ENCODE measurements at places on chromosomes 2 and 18.
A peak's percentile ranks its signal among the peaks of the same experiment; 100 is the strongest.

GRCh38 chr2:235716875-235717496, 223.1 kb downstream of the AGAP1 start:
- DNase-seq: no peak

- no peak for DNase-seq
These were observed 173.0 kb upstream of the ALKAL2 start for GRCh38 chr2:460861-461260.

GRCh38 chr2:226791056-226791486, 8.5 kb downstream of the IRS1 start:
- DNase-seq: no peak

- no peak for DNase-seq
These were observed 177.8 kb downstream of the EIPR1 start for GRCh38 chr2:3199627-3200345.

DNA sequence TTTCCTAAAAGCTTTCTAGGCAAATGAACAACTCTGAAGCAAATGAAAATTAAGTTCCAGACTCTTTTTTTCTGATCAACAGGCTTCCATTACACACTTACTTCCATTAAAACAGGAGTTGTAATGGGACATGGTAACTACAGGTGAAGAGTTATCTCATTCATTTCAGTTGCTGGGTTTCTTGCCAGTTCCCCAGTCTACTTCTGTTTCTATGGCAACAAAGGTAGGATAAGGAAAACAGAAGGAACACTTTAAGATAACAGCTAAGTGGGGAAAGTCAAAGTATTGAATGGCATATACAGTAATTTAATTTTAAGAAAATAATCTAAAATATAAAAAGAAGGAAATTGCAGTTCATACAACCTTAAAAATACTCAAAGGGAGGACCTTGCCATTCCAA, 25.1 kb downstream of the BAZ2B start:
- no peak for DNase-seq

- DNase-seq: no peak
These were observed 216.3 kb upstream of the DTNA start for GRCh38 chr18:34493566-34494358.

- DNase-seq: no peak
These were observed 608.1 kb downstream of the LRP1B start for GRCh38 chr2:141522702-141523101.

GRCh38 chr2:46813020-46813415, 102.6 kb downstream of the MCFD2 start:
- no peak for DNase-seq

DNA sequence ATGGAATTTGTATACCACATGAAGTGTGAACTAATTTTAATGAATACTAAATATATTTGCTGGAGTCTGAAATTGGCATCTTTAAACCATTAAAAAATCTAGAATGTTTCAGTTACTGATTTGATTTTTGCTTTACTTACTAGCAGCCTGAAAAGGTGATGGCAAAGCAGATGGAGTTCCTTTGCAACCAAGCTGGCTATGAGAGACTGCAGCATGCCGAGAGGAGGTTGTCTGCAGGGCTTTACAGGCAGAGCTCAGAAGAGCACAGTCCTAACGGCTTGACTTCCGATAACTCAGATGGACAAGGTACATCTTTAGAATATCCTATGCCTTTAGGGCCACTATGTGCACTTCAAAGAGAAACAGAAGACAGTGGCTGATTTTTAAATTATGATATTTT, 36.5 kb downstream of the NAB1 start:
- DNase-seq: no peak

DNA sequence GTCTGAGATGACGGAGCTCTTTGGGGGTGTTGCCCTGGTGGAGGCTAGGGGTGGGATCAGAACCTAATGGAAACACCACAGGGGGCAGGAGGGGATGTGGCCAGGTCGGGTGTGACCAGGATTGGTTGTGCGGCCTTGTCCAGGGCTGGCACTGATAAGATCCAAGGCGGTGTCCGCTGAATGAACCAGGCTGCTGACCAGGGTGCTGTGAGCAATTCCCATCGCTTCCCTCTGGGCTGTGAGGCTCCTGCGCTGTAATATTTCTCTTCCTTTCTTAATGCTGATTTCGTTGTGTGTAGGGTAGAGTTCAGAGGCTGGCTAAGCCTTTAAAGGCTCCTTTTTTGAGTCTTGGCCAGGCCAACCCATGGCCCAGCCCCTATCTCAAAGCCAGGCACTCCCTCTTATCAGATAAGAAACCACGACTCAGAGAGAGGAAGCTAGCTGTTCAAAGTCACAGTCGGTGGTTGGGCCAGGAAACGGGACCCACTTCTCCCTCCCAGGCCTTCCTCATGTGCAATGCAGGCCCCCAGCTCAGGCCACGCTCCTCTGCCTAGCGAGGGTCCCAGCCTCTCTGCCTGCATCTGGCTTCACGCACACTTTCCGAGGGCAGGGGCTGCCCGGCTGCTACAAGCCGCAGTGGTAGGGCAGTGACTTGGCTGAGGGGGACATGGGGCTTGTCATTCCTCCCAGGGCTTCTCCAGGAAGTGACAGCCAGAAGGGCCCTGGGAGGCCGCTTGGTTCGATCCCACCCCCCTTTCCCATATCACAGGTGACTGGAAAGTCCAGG, 26.0 kb upstream of the FOSL2 start:
- DNase-seq: no peak

GRCh38 chr2:7601990-7602389, 684.8 kb downstream of the RNF144A start:
- no peak for DNase-seq

GRCh38 chr2:143603035-143603655, 473.9 kb downstream of the ARHGAP15 start:
- DNase-seq: no peak

GRCh38 chr18:11795916-11796315, 55.3 kb upstream of the CHMP1B start:
- no peak for DNase-seq

GRCh38 chr2:179652296-179652695, 209.1 kb downstream of the ZNF385B start:
- DNase-seq: no peak

- no peak for DNase-seq
These were observed 342.7 kb upstream of the REG3G start for GRCh38 chr2:78682781-78683180.

- DNase-seq: no peak
These were observed 8.1 kb upstream of the NCOA1 start for GRCh38 chr2:24482972-24483300.

DNA sequence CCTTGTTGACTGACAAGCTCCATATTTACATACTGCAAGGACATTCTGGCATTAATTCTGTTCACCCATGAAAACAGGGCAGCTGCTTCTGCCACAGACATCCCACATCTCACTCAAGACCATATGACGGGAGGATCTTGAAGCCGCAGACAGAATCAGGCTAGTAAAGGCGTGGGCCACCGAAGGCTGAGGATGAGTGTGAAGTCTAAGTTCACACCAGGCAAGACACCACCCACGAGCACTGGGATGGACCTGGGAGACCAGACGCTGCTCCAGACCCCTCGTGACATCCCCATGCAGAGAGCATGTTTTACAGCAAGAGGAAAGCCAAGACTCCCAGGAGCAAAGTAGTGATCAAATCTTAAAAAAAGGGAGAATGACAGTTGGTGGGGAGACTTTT, 3.2 kb downstream of the FHL2 start:
- DNase-seq: peak; percentile 7

- no peak for DNase-seq
These were observed 34.9 kb downstream of the DNMT3A start for GRCh38 chr2:25306777-25307368.

- no peak for DNase-seq
These were observed 577.4 kb downstream of the CPS1 start for GRCh38 chr2:211133766-211134165.

DNA sequence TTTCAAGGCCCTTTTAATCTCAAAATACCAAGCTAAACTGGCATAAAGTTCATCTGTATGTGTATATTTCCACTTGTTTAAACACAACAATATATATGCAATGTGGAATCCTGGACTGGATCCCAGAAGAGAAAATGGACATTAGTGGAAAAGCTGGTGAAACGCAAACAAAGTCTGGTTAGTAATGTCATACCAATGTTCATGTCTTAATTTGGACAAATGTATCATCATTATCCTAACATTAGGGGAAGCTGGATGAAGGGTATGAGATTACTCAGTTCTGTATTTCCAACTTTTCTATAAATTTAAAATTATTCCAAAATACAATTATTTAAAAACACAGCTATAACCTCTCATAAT, 3.8 kb downstream of the SP3 start:
- no peak for DNase-seq

DNA sequence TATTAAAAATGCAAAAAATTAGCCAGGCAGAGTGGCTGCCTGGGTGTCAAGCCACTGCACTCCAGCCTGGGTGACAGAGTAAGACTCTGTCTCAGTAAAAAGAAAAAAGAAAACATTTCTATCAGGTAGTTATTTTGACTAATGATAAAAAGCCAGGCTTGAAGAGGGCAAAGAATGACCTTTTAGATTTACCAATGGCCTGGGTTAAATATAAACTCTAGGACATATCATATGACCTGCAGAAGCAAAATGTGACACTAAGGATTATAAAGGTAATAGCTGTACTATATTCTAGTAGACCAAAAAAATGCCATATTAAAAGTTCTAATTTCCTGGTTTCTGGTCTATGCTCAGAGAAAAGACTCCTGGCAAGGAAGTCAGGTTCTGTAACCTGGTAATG, 16.1 kb upstream of the STAMBP start:
- no peak for DNase-seq

DNA sequence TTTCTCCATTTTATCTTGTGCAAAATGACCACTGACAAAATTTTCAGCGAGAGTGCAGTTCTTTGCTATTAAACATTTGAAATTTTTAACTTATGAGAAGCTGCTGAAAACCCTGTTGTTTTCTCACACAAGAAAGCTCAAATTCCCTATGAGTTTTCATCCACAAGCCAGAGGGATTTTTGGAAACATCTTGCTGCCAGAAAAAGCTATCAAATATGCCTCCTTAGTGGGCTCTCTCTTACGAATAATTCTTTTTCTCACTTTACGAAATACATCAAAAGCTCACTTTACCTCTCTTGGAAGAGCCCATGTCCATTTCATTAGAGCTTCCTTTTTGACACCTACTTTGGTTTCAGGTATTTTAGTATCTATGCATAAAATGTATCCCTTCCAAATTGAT, 202.9 kb downstream of the KCNH7 start:
- DNase-seq: no peak

DNA sequence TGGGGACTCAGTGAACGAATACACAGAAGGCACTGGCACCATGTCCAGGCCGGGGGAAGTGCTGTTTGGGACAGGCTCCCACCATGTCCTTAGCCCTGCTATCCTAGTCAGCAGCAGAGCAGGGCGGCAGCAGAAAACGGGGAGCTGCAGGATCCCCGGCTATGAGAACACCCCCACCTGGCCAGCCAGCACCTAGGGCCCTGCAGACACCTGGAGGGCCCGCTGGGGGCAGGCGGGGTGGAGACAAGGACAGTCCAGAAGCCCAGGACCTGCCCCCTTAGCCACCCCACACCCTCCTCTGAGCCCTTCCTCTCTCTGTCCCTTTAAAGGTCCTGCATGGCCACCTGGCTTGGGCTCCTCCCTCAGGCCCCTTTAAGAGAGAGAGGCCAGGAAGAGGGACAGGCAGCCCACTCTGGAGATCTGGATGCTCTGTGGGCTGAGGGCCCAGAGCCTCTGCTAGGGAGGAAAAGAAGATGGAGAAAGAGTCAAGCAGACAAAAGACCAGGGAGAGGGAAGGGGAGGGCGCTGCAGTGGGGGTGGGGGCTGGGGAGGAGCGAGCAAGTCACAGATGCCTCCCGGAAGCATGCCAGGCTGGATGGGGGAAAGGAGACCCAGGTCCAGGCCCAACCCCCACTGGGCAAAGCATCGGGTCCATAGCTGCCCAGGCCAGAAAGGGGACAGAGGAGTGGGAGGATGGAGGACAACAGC, 48.6 kb downstream of the BIN1 start:
- DNase-seq: no peak

- DNase-seq: no peak
These were observed 8.4 kb downstream of the PHLPP1 start for GRCh38 chr18:62723666-62724281.

DNA sequence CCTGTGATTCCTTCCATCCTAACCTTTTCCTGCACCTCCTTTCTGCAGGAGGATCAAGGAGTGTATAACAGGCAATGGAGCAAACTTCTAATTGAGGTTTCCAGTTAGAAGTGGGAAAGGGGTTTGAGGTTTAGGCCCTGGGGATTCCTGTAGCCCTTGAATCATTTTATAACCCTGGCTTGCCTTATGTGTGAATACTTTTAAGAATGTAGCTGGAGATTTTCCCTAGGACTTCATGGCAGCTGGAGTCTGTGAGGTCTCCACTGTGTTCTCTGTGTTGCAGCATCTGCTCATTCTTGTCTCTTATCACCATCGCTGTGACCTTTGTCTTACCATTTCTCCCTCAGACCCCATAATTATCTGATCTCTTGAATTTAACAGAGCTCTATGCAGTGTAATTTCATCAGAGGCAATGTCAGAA, 370.2 kb upstream of the SLC14A2 start:
- no peak for DNase-seq

GRCh38 chr2:68766376-68766845, 31.8 kb downstream of the ARHGAP25 start:
- no peak for DNase-seq

DNA sequence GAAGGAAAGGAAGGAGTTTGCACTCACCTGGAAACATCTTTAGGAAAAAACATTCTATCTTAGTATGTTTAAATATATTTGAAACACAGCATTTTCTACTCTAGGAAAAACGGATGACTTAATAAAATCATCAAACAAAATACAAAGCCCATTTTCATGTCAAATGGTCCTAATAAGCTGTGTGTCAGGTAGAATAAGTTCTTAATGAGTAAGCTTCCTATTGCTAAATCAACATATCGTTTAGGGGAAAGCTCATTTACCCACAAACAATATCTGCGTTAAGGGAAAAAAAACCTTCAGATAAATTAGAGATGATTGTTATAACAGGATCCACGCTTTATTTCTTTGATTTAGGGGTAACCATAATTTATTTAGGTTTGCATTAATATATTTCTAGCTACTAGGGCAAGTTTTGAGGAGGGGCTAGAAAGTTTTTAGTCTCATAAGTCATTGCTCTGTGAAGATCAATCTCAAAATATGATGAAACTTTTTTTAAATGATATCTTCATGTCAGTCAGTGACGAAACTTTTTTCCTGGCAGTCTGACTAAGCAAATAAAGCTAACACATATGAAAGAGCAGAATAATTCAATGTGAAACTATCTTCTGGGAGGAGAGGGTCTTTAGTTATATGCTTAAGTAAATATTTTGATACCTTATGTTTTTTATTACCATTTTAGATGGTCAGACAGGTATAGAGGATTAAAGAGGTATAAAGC, 147.1 kb downstream of the WDSUB1 start:
- no peak for DNase-seq

- peak; percentile 69 for DNase-seq
These were observed 23.6 kb downstream of the ZEB2 start for GRCh38 chr2:144496092-144496976.

- DNase-seq: no peak
These were observed 34.2 kb downstream of the FAM178B start for GRCh38 chr2:96952016-96952750.

Measured in LNCaP clone FGC (cell line).